CD14-positive monocyte (primary cell): ENCODE measurements at places on chromosomes 2 and 18.

GRCh38 chr2:19819097-19820065, 82.4 kb downstream of the TTC32 start:
- DNase-seq = no peak

GRCh38 chr18:57759650-57760049, 43.5 kb downstream of the ATP8B1 start:
- DNase-seq = no peak

DNA sequence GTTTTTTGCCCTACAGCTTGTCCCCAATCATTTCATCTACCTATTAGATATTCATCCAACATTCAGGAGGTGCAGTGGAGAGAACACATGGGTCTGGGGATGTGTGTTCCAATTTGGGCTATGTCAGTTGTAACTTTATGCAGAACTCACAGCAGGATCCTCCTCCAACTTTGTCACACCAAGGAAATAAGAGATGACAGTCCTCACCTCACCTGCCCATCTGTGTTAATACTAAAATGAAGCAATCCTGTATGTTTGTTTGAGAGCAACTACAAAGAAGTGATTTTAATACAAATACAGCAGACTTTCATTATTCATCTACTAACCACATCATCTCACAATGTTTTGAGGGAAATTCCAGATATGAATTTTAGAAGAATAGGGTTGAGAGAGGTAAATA, 126.7 kb downstream of the ARHGAP15 start:
- no peak for DNase-seq

DNA sequence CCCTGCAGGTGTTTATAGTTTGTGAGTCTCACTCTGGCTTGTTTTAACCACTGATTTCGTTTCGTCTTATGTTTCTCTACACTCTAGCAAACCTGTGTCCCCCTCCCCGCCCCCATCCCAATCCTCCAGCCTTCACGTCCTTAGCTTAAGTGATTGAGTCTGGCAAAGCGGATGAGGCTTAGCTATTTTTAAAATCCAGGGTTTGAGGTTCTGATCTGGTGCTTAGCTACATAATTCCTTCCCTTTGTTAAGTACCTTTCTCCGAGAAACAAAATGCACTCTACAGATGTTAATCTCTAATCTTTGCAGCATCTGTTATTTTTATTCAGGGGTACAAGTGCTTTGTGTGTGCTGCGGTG, 7.8 kb downstream of the AGAP1 start:
- no peak for DNase-seq

DNA sequence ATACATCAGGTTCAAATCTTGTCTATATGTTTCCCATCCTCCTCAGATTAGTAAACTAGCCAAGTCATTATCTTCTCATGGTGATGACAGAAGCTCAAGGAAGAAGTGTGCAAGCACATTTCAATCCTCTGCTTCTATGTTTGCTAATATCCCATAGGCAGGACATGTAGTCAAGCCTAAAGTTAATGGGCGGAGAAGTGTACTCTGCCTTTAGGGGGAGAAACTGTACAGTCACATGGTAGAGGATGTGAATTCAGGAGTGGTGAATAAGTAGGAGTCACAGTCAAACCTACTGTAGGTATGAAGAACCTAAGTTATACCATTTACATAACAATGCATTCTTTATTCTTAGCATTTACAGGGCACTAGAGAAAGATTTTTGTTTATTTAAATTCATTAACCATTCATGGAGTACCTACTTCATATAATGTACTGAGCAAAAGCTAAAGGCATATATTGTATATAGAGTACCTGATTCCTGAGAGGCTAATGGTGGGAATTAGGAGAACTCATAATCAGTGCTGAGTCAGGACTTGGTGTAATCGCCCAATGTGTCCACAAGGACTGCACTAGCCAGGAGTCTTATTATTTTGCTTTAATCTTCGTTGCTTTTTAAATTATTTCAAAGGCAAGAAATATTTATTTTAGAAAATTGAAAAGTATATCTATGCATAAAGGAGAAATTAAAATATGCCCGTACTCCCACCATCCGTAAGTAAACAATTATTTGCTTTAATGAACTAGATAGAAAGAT, 394.3 kb upstream of the ETAA1 start:
- no peak for DNase-seq

DNA sequence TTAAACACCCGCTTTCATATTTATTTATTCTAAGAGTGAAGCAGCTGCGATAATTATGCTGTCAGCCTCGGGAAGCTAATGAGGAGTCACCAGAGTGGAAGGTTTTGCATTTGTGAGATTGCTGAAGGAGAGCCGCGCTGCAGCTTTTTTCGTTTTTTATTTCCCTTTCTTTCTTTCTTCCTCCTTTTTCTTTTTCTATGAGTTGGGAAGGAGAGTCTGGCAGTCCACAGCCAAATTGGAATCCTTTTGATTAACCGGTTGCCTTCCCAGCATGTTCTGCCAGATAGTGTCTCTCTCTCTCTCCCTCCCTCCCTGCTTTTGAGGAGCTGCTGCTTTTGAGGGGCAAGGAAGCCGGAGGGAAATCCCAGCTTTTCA, 82.1 kb downstream of the CDK15 start:
- no peak for DNase-seq

GRCh38 chr2:186862869-186863709, 14.1 kb upstream of the ZSWIM2 start:
- peak; percentile 17 for DNase-seq

GRCh38 chr2:2057125-2057721, 273.9 kb downstream of the MYT1L start:
- DNase-seq = peak; percentile 9

DNA sequence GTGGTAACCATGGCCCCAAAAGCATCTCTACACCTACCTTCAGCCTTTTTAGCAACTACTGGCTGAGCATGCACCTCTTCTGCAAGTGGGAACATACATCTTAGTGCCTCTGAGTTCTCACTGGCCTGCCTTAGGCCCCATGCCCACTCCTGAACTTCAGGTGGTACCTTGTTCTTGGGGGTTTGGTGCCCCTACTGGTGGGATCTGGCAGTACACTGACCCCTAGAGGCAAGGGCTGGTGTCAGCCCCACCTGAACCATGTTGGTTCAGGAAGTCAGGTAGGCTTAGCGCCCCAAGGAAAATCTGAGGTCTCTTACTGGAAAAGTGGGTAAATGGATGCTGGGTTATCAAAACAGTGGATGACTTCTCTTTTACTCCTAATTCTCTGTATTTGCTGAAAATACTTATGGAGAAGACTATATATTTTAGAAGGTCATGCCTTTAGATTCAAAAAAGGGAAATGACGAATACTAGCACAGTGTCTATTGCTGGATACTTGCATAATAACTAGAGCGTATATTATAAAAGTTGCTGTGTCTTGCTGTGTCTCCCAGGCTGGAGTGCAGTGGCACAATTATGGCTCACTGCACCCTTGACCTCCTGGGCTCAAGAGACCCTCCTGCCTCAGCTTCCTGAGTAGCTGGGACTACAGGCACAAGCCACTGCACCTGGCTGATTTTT, 84.6 kb downstream of the RAB31 start:
- peak; percentile 67 for DNase-seq

- DNase-seq = peak; percentile 71
Measured at GRCh38 chr2:45610281-45611019, 617 bp downstream of the SRBD1 start.

GRCh38 chr2:36963106-36963505, 3.2 kb downstream of the STRN start:
- DNase-seq = no peak

DNA sequence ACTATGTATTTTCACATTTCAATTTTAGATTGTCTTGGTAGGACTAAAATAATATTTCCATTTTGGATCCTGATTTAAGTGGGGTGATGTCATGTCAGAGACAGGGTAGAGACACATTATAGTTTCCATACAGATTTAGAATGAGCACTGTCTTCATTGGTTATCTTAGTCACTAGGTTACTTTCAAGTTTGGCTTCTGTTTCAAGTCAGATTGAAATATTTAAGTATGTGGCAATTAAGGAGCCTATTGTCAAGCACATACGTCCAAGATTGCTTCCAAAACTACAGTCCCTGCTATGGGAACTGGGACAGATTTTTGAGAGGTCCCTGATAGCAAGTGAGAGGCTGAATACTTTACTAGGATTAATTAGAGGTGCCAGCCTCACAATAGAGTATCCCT, 89.2 kb upstream of the FAM117B start:
- no peak for DNase-seq

- no peak for DNase-seq
Measured at GRCh38 chr2:109206569-109207146, 77.7 kb downstream of the SH3RF3 start.

GRCh38 chr18:48955830-48956261, 5.1 kb upstream of the SMAD7 start:
- no peak for DNase-seq

DNA sequence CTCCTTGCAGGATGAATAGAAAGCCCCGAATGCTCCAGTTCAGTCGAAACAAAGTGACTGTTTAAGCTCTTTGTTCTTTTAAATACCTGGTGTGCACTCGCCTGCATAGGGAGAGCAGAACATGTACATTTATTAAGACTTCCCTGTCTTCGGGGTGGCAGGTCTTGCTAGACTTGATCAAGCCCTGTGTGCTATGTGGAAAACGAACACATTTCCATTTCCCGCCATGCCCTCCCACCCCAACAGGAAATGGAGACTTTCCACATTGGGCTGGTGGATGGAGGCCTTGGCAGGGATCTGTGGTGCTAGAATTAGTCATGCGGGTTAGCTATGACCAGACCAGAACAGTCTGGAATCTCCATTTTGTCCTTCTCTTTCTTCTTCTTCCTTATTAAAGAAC, 321.0 kb upstream of the THSD7B start:
- DNase-seq = no peak

DNA sequence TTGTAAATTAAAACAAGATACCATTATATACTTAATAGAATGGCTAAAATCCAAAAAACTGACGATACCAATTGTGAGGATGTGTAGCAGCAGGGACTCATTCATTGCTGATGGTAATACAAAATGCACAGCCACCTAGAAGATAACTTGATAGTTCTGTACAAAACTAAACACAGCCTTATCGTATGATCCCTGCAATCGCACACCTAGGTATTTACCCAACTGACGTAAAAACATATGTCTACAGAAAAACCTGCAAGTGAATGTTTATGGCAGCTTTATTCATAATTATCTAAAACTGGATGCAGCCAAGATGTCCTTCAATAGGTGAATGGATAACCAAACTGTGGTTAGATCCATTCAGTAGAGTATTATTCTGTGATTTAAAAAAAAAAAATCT, 45.5 kb downstream of the TBC1D8 start:
- DNase-seq = no peak

GRCh38 chr2:148978706-148979105, 59.8 kb upstream of the LYPD6B start:
- DNase-seq = no peak

DNA sequence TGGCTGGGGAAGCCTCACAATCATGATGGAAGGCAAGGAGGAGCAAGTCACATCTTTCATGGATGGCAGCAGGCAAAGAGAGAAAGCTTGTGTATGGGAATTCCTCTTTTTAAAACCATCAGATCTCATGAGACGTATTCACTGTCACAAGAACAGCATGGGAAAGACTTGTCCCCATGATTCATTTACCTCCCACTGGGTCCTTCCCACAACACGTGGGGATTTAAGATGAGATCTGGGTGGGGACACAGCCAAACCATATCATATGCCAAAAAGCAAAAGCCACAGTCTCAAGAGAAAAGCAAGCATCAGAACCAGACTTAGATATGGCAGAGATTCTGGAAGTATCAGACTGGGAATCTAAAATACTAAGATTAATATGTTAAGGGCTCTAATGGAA, 30.0 kb upstream of the SCRN3 start:
- DNase-seq = no peak

GRCh38 chr2:209900638-209901037, 101.8 kb upstream of the RPE start:
- no peak for DNase-seq

DNA sequence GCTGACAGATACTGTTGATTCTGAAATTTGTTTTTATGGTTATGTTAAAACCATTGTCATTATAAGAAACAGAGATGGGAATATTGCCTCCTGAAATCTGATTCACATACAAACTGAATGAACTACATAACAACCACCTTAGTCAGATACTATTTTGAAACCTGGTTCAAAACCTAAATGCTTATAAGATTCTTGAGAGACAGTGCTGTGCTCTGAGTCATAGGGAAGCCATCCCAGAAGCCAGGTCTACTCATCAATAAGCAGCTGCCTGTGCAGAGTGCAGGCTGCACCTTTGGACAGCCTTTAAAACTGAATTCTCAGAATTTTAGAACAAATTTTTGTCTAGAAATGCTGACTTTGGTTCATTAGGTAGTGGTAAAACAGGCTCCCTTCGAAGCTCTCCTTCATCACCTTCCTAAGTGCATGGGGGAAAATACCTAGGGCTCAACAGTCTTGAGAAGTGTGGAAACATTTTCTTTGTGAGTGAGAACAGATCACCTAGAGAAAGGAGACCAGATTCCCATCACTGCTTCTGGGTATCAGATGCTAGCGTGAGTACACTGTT, at the start of gene SERPINB7:
TSS of gene SERPINB7 (plus strand) at position 253 of the 565 bp plus-strand sequence. CDS start 6,955 bp downstream, outside the sequence.
- no peak for DNase-seq

DNA sequence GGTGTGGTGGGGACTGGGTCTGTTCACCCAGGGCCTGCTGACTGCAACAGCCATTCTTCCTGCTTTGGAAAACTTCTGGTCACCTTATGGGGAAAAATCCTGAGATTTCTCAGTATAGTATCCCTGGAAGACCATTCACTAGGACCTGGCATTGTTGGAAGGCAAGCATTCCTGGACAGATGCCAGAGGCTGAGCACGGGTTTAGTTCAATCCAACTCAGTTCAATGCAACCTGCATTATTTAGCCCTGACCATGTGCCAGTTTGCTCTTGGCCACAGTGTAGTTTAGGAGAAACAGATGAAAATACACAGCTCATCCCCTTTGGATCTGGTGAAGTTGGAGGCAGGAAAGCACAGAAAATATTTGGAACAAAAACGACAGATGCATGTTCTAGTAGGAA, 95.9 kb downstream of the LPIN1 start:
- no peak for DNase-seq

DNA sequence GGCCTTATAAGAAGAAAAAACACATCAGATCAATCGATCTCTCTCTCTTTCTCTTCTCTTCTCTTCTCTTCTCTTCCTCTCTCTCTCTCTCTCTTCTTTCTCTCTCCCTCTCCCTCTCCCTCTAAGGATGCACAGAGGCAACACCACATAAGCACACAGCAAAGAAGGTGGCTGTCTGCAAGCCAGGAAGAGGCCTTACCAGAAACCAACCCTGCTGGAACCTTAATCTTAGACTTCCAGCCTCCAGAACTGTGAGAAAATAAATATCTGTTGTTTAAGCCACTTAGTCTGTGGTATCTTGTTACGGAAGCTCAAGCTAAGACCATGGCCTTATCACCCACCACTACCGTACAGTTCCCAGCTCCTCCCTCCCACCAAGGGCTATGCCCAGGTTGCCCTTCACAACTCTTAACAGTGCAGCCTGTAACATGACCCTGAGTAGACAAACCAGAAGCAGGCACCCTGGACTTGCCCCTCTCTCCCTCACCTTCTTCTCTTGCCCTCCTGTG, 25.2 kb upstream of the TMEM237 start:
- no peak for DNase-seq

DNA sequence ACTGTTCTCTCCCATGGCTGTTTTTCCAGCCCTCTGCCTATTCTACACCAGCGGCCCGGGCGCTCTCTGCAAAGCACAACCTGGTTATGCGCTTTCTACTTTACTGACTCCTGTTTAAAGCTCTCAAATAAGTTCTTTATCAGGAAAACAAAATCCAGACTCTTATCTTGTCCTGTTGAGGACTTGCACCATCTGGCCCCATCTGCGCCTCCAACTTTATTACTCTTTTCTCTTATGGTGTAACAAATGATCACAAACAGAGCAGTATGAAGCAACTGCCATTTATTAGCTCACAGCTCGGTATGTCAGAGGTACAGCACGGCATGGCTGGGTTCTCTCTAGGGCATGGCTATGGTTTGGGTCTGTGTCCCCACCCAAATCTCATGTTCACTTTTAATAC, 236.5 kb upstream of the NT5C1B start:
- DNase-seq = no peak

GRCh38 chr18:79954791-79955190, 3.3 kb upstream of the SLC66A2 start:
- no peak for DNase-seq
